Tongue (tissue), 3 donors: ENCODE measurements at places on chromosomes 12 and 14.

DNA sequence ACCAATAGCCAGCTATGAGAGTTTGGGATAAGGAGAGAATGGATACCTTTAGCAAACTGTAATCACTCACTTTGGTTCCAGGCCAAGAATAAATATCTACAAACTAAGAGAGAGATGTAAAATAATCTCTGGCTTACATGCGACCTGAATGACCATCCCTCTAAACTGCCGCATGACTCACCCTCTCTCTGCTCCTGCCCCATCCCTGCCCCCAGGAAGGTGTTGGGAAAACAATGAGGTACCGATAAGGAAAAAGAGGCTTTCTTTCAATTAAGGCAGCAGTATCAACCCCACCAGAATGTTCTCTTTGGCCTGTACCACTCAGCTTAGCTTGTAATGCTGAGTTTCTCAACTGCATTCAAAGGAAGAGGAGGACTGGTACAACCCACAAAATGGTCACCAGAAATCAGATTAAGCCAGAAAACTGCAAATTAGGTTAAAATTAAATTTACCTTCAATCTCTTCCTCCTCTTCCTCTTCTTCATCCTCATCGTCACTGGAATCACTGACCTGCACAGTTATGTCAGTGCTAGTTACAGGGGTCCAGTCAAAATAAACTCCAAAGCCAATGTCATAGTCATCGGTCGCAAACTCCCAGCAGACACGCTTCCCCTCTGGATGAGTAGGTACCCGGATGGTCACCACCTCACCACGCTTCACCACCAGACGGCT lies 22.0 kb downstream of the GSTZ1 start:
- DNase-seq = no peak

DNA sequence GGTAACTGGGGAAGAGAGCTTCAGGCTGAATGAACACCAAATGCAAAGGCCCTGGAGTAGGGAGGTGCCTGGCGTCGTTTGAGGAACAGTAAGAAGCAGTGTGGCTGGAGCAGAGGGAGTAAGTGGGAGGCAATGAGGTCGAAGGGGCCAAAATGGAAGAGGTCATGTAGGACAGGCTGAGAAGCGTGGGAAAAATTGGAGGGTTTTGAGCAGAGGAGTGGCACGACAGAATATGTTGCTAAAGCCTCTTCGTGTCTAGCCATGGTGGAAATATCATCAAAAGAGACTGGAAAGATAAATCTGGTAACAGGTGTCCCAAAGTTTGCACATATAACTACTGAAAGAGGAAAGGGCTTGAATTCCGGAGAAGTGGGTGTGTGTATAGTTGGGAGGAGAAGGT lies 1.9 kb downstream of the TRIM9 start:
- no peak for DNase-seq

DNA sequence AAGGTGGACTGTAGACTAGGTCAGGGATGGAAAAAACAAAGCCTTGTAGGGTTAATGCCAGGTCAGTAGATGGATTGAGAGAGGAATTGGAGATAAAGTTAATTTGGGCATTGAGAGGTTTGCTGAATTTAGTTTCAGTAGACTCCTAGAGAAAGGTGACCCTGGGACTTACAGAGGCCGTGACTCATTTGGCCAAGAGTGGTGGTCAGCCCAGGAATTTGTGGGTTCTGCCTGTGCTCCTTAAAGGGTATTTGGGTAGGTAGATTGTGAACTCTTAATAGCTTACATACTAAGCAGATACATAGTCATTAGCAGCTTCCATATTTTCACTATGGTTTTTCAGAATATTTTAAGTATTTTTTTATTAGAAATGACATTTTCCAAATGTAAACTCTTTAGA lies 21.8 kb downstream of the PLEKHA5 start:
- no peak for DNase-seq

- peak; percentile 76 for DNase-seq
These were observed 20.6 kb downstream of the MAPK1IP1L start for GRCh38 chr14:55071870-55072640.

- peak; percentile 77 for DNase-seq
These were observed 84.1 kb upstream of the GNG2 start for GRCh38 chr14:51776102-51776894.

GRCh38 chr12:130084359-130084758 lies 77.9 kb upstream of the FZD10 start:
- DNase-seq = no peak

- DNase-seq = no peak
These were observed 5.9 kb downstream of the C12orf75 start for GRCh38 chr12:105336411-105336810.

DNA sequence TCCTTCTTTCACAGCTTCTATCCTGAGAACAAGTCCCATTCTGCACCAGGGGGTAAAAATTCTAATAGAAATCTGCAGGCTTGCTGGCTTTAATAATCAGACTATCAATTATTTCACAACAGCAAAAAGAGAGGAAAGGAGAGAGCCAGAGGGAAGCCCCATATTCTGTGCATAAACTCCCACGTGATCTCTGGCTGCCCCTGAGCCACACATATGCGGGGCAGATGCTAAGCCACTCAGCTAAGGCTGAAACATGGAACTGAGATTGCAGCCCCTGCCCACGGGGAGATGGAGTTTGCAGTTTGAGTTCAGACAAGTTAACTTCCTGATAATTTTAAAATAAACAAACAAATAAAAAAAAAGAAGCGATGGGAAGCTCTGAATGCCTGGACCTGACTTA lies 254.4 kb upstream of the CCDC196 start:
- DNase-seq = no peak

GRCh38 chr12:102955926-102956737 lies 1.3 kb upstream of the ASCL1 start:
- DNase-seq = no peak

DNA sequence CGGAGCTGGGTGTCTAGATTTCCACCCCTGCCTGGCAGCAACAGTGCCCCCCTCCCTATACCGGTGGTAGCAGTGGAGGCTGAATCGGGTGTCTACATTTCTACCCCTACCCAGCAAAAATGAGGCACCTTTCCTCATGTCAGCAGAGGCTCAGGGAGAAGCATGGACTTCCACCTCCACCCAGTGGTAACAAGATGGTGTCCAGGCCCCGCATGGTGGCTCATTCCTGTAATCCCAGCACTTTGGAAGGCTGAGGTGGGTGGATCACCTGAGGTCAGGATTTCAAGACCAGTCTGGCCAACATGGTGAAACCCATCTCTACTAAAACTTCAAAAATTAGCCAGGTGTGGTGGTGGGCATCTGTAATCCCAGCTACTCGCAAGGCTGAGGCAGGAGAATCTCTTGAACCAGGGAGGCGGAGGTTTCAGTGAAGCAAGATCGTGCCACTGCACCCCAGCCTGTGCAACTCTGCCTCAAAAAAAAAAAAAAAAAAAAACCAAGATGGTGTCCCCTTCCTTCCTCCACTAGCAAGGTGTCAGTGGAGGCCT lies 35.5 kb upstream of the OR5AU1 start:
- no peak for DNase-seq

GRCh38 chr14:104323551-104324175 lies 185.3 kb downstream of the KIF26A start:
- DNase-seq = no peak

DNA sequence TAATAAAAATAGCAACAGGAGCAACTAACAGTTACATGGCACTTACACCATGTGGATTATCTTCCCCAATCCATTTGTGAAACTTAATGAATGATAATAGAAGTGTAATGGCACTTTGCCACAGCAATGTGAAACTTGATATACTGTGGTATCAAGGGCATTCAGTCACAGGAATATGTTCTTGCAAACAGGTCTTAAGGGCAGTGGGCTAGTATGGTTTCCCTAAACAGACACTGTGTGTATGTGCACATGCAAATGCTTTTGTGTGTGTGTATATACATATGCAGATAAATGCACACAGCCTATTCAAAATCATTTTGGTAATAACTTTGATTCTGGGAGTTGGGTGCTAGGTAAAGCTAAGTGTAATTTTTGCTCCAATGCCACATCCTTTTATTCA lies 26.2 kb upstream of the ARHGAP5 start:
- DNase-seq = peak; percentile 7

DNA sequence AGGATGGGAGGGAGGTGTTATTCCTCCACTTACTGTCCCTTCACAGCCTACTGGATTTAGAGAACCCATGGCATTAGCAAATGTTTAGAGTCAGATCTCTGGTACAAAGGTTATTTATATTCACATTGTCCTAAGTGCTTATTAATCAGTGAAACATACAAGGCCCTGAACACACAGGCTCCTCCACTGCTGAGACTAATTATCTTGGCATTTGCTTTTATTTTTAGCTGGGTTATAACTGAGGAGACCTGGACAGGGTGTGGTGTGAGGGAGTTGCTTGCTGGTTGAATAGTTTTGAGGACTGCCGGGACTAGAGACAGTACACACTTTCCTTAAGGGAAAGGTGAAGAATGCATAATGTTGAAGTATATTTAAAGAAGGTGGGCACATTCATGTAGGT lies 77.5 kb downstream of the FIGNL2 start:
- no peak for DNase-seq

DNA sequence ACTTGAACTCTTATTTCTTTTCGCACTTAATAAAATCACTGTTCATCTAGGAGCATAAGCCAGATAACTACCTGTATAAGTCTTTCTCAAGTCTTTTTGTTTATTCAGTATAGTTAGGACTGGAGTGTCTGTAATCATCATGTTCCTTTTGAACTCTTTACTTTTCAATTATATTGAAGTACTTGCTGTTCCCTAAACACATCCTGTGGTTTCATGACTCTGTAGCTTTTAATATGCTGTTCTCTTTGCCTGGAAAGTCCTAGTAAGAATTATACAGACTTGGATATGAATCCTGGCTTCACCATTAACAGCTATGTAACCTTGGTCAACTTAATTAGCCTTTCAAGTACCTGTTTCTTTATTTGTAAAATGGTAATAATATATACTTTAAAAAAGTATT lies 88.2 kb downstream of the CCDC91 start:
- DNase-seq = no peak

- DNase-seq = peak; percentile 44
These were observed 25.0 kb downstream of the ELK3 start for GRCh38 chr12:96218989-96219678.

GRCh38 chr12:27998658-27999057 lies 26.1 kb upstream of the PTHLH start:
- peak; percentile 22 for DNase-seq

GRCh38 chr12:109157986-109158385 lies 41.6 kb downstream of the ACACB start:
- no peak for DNase-seq
